ENCODE measurements at places on chromosomes 6 and 20. TPM values are rescaled to one million over a fixed set of nuclear protein-coding genes. Genes with fewer than 3 reads are reported as not detected.

Gene SNAP91
- under 0.01 TPM for total RNA-seq

Gene SAYSD1
- total RNA-seq = 17.3 TPM

Gene C6orf141
- total RNA-seq = not detected

Gene TFAP2A
- total RNA-seq = 24.3 TPM

Gene EYA4
- total RNA-seq = 0.79 TPM

Gene FHL5
- not detected for total RNA-seq

Gene OR2J3
- total RNA-seq = not detected

All from placental epithelial cell (primary cell).